ENCODE measurements at places on chromosomes 6 and 20. TPM values are rescaled to one million over a fixed set of nuclear protein-coding genes. Genes with fewer than 3 reads are reported as not detected.

Gene OR2H1
- total RNA-seq, result not detected

Gene SLC26A8
- total RNA-seq, result under 0.01 TPM

Gene SLC22A7
- not detected for total RNA-seq

Gene MOG
- total RNA-seq, result not detected

Gene SRXN1
- 60.1 TPM for total RNA-seq

DNA sequence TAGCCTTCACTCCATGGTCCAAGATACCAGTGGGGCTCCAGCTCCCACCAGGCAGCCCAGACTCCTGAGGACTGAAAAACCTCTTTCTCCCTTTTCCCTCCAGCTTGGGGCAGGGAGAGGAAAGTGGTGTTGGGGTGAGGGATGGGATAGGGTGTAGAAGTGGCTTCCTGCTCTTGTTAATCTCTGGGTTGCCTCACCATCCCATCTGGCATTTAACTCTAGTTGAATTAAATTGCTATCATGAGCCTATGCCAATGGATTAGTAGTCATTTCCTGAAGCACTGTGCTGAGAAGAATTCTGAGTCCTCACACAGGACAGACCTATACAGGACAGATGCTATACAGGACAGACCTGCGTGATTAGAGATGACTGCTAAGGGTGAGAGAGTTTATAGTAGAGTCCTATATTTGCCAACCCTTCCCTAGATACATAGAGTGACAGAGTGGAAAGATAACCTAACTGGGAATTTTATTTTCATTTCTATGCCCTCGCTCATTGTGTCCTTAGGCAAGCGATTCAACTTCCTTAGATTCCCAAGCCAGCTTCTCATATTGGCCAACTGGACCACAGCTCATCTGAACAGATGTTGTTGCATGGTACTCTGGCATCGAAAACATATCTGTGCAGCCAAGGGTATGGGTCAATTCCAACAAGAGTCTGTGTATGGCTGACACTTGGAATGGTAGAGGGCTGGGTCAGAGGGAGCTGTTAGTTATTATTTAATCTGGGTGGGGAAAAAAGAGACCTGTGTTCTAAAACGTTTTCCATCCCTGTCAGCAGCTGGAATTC is 42.8 kb downstream of the MCHR2 start:
- no peaks in the 10 kb centered on the region for H3K36me3 ChIP-seq
- no peak overlapping the region for H3K27ac ChIP-seq
- no peak overlapping the region for H3K4me3 ChIP-seq
- H3K27me3 ChIP-seq, result no peaks in the 10 kb centered on the region
- no peaks in the 10 kb centered on the region for H3K4me1 ChIP-seq

- H3K4me1 ChIP-seq, result no peaks in the 10 kb centered on the region
- no peak overlapping the region for H3K27ac ChIP-seq
- no peak for DNase-seq
- H3K27me3 ChIP-seq, result no peaks in the 10 kb centered on the region
- no peak overlapping the region for H3K4me3 ChIP-seq
Observed at GRCh38 chr6:106537662-106538061, 91.6 kb downstream of the RTN4IP1 start.

DNA sequence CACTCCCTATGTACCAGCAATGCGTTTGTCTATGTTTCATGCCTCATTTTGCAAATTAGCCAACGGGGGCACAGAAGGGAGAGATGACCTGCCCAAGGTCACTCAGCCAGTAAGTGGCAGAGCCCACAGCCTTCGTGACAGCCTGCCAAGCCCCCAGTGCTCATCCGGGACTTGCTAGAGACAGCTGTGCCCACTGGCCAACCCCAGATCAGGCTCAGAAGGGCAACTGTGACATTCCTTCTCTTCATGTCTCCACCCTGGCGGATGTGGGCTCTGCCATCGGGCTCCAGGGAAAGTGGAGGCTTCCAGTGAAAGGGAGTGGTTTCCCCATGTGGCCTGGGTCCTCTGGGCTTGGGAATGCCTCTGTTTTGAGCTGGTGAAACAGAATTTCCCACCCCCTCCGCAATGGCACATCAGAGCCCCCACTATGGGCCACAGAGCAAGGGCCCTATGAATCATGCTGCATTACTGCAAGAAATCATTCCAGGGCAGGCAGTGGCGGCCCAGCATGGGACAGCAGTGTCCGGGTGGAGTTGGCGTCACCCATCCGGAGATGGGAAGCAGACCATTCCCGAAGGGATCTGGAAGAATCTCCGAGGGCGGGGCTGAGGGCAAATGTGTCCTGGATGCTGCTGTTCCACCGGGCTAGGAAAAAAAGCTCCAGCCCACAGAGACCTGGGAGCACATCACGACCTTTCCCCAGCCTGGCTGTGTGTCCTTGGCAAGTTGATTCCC is 9.1 kb downstream of the RSPO4 start:
- no peaks in the 10 kb centered on the region for H3K4me1 ChIP-seq
- H3K4me3 ChIP-seq, result no peak overlapping the region
- no peaks in the 10 kb centered on the region for H3K36me3 ChIP-seq

DNA sequence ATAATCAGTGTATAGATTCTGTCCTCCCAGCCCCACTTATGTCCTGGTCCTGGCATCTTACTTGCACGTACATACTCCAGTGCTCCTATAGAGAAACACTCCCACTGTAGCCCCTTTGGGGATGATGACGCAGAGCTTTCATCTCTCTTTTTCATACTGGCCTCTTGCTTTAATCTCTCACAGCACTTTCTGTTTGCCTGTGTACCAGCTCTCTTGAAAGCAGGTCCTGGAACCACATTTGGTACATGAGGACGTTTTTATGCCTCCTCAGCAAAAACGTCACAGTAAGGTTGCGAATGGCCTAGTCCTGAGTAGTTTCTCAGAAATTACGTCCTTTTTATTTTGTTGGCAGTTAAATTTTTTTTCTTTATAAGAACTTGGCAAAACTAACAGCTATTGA is 10.8 kb downstream of the L3MBTL3 start:
- H3K4me3 ChIP-seq, result no peak overlapping the region
- no peak for DNase-seq
- peaks cover 4% of the 10 kb centered on the region for H3K4me1 ChIP-seq
- no peaks in the 10 kb centered on the region for H3K36me3 ChIP-seq

DNA sequence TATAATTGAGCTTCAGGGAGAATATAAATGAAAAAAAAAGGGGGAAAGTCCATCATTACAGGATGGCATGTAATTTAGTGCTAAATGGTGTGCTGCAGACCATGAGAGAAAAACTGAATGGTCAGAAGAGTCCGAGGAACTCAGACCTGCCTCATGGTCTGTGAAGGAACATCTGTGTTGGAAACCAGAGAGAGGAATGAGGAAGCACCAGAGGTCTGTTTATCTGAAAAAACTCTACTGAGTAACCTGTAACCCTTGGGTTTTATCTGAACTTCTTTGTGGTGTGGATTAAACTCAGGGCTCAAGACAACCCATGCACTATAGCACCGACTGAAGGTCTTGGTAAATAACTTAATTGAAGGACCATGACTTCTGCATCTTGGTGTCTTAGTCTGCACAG is 108.1 kb downstream of the RNF144B start:
- no peak for DNase-seq
- H3K36me3 ChIP-seq, result no peaks in the 10 kb centered on the region
- H3K4me3 ChIP-seq, result no peak overlapping the region
- peaks cover 2% of the 10 kb centered on the region for H3K27me3 ChIP-seq
- no peak overlapping the region for H3K27ac ChIP-seq

GRCh38 chr6:75445738-75446137 is 47.9 kb downstream of the FILIP1 start:
- no peaks in the 10 kb centered on the region for H3K27me3 ChIP-seq
- no peaks in the 10 kb centered on the region for H3K36me3 ChIP-seq
- no peak overlapping the region for H3K4me3 ChIP-seq
- no peak for DNase-seq
- H3K4me1 ChIP-seq, result peaks cover 5% of the 10 kb centered on the region

DNA sequence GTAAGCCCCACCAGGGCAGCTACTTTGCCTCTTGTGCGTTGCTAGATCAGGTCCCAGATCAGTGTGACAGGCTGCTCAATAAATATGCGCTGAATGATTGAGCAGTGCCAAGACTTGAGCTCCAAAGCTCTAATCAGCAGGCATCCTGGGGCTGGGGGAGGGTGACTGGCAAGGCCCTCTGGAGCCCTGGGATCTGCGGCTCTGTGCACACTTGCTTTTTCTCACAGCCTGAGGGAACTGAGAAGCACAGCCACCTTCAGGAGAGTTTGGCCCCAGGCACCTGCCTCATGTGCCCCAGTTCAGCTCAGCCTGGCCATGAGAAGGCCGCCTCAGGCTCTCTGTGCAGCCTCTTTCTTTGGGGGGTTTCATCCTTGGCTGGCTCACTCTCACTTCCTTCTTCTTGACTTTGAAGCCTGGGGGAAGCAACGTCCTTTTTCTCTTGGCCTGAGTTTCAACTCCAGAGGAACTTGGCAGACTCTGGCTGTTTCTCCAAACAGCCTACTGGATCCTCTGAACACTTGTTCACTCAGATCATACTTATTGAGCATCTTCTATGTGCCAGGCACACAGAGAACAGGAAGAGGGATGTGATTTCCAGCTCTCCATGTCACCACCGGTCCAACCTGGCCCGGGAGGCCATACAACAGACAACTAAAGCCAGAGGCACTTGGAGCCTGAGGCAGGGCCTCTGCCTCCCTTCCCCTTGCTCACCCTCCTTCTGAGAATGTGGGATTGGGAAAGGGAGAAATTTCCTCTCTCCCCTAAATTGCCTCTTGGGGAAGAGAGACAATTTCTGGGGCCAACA is 114.0 kb downstream of the VEGFA start:
- DNase-seq, result peak; percentile 83
- H3K4me1 ChIP-seq, result no peaks in the 10 kb centered on the region
- no peaks in the 10 kb centered on the region for H3K36me3 ChIP-seq
- H3K4me3 ChIP-seq, result no peak overlapping the region
- no peaks in the 10 kb centered on the region for H3K27me3 ChIP-seq

GRCh38 chr6:170087941-170088581 is 202.8 kb downstream of the DLL1 start:
- peak; percentile 63 for DNase-seq
- no peaks in the 10 kb centered on the region for H3K36me3 ChIP-seq
- H3K4me3 ChIP-seq, result no peak overlapping the region
- H3K27ac ChIP-seq, result no peak overlapping the region
- peaks cover 7% of the 10 kb centered on the region for H3K4me1 ChIP-seq

GRCh38 chr20:59016795-59017492 is 2.3 kb upstream of the TUBB1 start:
- no peaks in the 10 kb centered on the region for H3K36me3 ChIP-seq
- DNase-seq, result no peak
- no peaks in the 10 kb centered on the region for H3K27me3 ChIP-seq
- H3K4me1 ChIP-seq, result peaks cover 23% of the 10 kb centered on the region
- no peak overlapping the region for H3K4me3 ChIP-seq
- no peak overlapping the region for H3K27ac ChIP-seq

DNA sequence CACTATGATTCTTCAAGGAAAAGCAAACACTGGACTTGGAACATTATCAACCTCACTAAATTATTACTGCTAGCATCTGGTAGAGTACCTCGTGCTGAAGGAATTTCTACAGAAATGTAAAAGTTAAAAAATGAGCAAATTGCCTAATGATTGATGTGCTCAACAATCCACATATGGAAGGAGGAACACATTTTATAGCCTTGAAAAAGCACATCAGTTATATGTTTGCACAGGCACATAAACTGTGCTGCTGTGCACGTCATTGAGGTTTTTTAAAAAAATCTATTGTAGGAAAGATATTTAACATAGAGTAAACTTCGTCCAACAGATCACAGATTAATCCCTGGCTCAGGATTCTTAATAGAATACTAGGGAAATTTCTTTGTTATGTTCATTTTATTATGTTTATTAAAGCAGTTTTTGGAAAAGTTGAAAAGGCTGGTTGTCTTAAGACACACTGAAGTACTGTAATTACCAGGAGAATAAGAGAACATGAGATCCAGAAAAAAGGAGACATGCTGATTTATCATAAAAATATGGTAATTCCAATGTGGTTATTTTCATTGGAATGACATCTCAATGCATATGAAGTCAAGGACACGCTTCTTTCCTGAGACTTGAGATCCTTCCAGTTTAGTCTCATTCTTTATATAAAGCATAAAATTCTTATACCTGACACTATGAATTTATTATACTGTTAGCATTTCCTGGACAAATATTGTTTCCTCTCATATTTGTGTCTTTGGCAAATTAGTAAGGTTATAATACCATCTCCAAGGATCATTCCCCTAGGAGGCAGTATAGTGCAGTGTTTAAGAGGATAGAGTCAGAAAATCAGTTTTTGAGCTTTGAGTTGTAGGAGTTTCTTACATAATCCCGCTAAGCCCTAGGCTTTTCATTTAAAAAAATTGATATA is 511.1 kb downstream of the TENT5A start:
- no peaks in the 10 kb centered on the region for H3K27me3 ChIP-seq
- H3K27ac ChIP-seq, result peak overlapping the region; percentile 60
- no peak overlapping the region for H3K4me3 ChIP-seq
- peak; percentile 58 for DNase-seq
- no peaks in the 10 kb centered on the region for H3K36me3 ChIP-seq
- H3K4me1 ChIP-seq, result peaks cover 22% of the 10 kb centered on the region

DNA sequence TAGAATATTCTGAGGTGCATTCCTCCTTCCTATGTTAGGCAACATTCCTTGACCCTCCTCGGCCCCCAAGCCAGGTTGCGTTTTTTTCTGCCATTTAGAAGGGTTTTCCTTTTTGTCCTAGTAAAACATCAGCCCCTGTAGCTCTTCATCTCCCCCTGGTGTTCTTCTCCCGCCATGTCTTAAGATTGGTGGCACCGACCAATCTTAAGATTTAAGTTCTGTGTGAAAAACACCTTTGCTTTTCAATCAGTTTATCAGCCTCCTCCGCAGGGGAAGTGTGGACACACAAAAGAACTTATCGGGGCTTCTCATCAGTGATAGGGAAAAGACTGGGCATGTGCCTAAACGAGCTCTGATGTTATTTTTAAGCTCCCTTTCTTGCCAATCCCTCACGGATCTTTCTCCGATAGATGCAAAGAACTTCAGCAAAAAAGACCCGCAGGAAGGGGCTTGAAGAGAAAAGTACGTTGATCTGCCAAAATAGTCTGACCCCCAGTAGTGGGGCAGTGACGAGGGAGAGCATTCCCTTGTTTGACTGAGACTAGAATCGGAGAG is 719 bp upstream of the EDN1 start:
- peak; percentile 89 for DNase-seq
- peak overlapping the region; percentile 82 for H3K27ac ChIP-seq
- no peaks in the 10 kb centered on the region for H3K36me3 ChIP-seq
- H3K4me1 ChIP-seq, result peaks cover 30% of the 10 kb centered on the region
- no peaks in the 10 kb centered on the region for H3K27me3 ChIP-seq

GRCh38 chr6:144909753-144910285 is 624.7 kb downstream of the UTRN start:
- H3K4me3 ChIP-seq, result no peak overlapping the region
- no peaks in the 10 kb centered on the region for H3K36me3 ChIP-seq
- peaks cover 9% of the 10 kb centered on the region for H3K4me1 ChIP-seq
- no peaks in the 10 kb centered on the region for H3K27me3 ChIP-seq
